ENCODE measurements at places on chromosomes 7 and 10.

DNA sequence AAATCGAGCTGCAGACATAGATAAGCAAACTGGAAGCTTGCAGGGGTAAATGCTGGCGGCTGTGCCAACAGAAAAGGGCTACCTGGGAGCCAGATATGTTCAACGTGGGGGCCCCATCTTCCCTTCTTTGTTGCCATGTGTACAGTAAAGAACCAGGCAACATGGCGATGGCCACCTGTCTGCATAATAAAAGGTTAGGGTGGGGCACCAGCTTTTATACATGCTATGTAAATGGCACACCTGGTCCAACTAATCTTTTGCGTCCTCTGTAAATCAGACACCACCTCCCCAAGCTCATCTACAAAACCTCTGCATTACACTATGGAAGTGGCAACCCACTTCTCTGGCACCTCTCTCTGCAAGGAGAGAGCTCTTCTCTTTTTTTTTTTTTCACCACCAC lies 13.9 kb downstream of the BUD31 start:
- DNase-seq = no peak

GRCh38 chr10:26502986-26503385 lies 64.8 kb downstream of the APBB1IP start:
- DNase-seq = no peak

GRCh38 chr7:40297741-40298311 lies 163.0 kb downstream of the SUGCT start:
- DNase-seq = no peak

- DNase-seq = no peak
Measured at GRCh38 chr7:37289781-37290180, 158.9 kb downstream of the ELMO1 start.
